ENCODE measurements at places on chromosomes 3 and 15. TPM values are rescaled to one million over a fixed set of nuclear protein-coding genes. Genes with fewer than 3 reads are reported as not detected.
A peak's percentile ranks its signal among the peaks of the same experiment; 100 is the strongest.

GRCh38 chr3:150451329-150452048 is 43.4 kb downstream of the TSC22D2 start:
- peak; percentile 45 for DNase-seq

Gene AGBL1
- total RNA-seq, result not detected

GRCh38 chr3:108346301-108347227 is 50.2 kb downstream of the HHLA2 start:
- no peak for DNase-seq

DNA sequence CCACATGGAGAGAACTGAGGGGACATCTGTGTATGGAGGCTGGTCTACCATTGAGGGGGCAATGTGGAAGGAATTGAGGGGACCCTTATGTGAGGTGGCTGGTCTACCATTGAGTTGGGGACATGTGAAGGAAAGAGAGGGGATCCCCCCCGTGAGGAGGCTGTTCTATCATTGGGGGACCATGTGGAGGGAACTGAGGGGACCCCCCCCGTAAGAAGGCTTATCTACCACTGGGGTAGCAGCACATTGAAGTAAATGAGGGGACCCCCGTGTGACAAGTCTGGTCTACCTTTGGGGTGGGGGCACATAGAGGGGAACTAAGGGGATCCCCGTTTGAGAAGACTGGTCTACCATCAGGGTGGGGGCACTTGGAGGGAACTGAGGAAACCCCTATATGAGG is 158.0 kb downstream of the FBLN2 start:
- no peak for DNase-seq

GRCh38 chr15:98666841-98667240 is 18.5 kb downstream of the IGF1R start:
- DNase-seq, result no peak

Gene SLC6A1
- not detected for total RNA-seq

GRCh38 chr15:66033143-66033542 is 163.9 kb downstream of the RAB11A start:
- DNase-seq, result no peak

DNA sequence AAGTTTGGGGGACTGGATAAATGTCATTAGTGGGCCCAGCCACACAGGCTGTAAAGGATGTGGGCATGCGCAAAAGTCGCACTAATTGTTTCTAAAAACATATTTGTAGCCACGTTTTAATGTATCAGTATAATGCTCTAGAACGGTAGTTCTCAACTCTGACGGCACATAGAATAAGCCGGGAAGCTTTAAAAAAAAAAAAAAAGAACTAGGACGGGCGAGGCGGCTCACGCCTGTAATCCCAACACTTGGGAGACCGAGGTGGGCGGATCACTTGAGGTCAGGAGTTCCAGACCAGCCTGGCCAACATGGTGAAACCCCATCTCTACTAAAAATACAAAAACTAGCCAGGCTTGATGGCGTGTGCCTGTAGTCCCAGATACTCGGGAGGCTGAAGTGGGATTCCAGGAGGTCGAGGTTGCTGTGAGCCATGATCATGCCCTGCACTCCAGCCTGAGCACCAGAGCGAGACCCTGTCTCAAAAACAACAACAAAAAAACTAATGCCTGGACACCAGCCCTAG is 618 bp upstream of the MON1A start:
- DNase-seq, result no peak

DNA sequence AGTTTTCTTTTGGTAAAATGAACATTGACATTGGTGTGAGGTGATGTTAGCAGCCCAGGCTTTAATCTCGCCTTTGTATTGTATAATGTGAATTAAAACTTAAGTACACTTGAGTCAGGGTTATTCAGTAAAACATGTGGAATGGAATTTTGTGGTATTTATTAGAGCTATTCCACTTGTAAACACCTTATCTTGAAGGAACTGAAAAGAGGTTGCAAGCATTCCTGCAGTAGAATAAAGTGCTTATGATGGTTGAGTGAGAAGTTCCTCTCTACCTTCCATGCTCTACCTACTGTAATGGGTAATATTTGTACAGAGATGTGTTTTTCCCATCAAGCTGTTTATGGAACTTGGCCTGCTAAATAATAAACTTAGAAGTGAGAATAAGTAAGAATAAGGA is 36.1 kb downstream of the HMG20A start:
- no peak for DNase-seq

Gene ROBO2
- 1.5 TPM for total RNA-seq

DNA sequence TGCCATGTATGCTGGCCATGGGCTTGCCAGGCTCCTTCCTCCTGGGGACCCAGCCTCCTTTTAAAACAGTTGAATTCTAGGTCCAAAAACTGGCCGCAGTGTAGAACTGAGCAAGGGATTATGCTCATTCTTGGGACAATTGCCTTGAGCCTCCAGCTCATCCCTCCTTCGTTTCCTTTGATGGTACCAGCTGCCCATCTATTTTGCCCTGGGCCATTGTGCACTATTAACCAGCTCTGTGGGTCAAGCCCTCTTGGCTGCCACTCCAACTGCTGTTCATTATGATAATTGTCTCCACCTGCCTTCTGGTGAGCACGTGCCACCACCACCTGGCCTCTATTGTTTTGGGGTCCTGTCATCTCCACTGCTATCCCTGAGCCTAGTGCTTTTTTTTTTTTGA is 75.8 kb upstream of the SYN2 start:
- DNase-seq, result no peak

- DNase-seq, result peak; percentile 66
Measured at GRCh38 chr3:64327100-64327804, 102.0 kb upstream of the PRICKLE2 start.

GRCh38 chr15:60643555-60643954 is 164.6 kb upstream of the ICE2 start:
- DNase-seq, result no peak
